Mesenteric fat pad (tissue), 1 donor: ENCODE measurements at places on chromosomes 3 and 15. TPM values are rescaled to one million over a fixed set of nuclear protein-coding genes. Genes with fewer than 3 reads are reported as not detected.

The MAGI1 gene
- total RNA-seq = 74.8 TPM

The DGKG gene
- 1.7 TPM for total RNA-seq

The SPTSSB gene
- not detected for total RNA-seq

The MOBP gene
- not detected for total RNA-seq

The KNL1 gene
- total RNA-seq = 0.35 TPM

The GOLGA8S gene
- total RNA-seq = 0.26 TPM
